ENCODE measurements at places on chromosomes 5 and 9.

GRCh38 chr5:58919833-58920232, 337.0 kb downstream of the RAB3C start:
- no peak for DNase-seq

DNA sequence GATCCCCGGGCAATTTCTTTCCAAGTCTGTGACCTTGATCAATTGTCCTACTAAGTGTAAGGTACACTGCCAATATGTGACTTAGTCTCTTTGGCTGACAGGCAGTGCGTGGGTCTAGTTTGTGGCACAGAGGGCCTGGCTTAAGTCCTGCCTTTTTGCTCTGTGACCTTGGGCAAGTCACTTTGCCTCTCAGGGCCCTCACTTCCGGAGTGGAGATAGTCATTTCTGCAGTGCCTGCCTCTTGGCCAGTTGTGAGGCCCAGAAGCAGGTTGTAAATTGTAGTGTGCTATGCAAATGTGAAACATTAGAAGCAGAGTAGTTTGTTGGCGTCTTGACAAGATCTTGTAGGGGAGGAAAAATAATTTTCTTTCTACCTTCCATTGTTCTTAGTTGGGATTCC, 39.0 kb downstream of the KIF4B start:
- DNase-seq: no peak

- no peak for DNase-seq
Measured at GRCh38 chr5:163248871-163249270, 188.5 kb upstream of the CCNG1 start.

DNA sequence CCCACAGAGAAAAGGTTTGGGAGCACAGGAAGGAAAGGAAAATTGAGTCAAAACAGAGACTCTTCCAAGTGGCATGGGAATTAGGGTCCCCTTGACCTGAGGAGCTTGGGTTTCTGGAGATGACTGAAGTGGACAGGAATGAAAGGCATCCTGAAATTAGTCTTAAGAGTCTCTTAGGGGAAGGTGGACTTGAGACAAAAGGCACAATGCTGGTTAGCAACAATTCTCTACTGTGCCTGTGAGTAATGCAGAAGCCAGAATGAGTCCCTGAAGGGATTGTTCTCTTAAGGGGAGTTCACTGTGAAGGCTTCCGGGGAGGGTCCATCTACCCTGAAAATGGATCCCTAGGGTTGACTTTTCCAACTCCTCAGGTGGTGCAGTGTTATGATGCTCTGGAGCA, 58.4 kb upstream of the FOXE1 start:
- DNase-seq: no peak

DNA sequence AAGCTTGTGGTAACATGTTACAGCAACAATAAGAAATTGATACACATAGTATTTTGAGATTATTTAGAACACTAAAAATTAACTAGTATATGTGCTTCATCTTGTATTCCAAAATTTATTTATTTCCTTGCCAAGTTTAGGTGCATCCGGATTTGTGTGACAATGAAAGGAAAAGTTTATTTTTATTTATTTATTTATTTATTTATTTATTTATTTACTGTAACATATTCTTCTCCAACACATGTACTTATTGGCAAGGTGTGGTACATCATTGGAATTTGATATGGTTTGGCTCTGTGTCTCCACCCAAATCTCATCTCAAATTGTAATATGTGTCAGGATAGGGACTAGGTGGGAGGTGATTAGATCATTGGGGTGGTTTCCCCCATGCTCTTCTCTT, 373.3 kb upstream of the EDIL3 start:
- no peak for DNase-seq
